ENCODE measurements at places on chromosomes 11 and 22.

DNA sequence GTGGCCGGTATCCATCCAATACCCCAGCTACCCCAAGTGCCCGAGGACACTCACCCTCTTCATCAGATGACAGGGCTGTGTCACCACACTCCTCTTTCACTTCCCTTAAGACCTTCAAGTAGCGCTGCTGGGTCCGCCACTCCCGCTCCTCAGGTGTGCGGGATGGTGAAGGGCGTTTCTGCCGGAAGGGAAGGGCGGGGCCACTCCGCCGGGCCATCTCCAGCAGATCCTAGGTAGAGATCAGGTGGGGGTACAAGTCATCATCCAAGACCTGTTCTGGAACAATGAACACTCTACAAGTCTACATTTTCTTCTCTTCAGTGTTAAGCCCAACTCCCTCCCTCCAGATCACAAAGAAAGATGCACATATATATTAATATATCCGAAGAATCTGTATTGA is 10.0 kb downstream of the NFRKB start:
- DNase-seq, result no peak

DNA sequence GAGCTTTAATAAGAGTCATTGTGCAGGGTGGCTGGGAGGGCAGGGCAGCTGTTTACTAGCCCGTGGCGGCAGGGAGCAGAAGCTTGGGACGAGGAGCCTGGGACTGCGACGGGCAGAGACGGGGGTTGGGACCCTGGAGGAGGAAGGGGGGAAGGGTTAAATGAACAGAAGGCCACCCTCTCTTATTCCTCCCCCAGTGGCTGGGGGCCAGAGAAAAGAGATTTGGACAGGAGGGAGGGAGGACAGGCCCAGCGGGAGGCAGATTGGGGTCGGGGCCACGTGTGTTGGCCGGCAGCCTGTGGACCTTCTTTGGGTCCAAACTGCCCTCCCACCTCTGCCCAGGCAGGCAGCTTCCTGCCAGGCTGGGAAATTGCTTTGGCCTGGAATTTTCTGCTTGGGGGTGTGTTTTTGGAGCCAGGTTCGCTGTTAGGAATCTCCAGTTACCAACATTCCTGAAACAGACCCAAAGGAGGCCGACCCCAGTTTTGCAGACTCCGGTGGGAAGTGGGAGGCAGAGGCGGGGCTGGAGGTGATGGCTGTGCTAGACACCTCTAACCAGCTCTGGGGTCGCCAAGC is 50.2 kb downstream of the APOL3 start:
- DNase-seq, result no peak

DNA sequence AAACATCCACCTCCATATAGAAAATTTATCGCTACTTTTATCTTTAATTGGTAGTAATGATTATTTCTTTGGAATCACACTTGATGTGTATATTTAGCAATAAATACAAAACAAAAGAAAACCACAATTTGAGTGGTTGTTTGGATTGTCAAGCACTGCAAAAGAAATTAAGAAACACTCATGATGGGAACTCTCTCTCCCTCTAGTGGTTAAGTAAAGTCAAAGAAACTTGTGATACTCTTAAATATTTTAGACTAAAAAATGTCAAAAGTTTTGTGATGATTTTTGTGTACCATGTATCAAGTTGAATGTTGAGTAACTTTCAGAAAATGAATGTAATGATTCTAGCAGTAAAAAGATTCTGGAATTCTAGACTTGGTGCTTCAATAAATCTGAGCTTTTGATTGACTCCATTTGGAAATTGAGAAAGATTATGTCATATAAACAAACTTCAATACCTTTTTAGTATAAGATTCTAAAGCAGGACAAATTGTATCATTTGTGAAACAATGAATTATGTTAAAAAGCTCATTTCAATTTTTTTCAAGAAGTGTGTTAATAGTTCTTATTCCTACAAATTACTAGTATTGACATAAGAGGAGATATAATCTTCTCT is 20.8 kb downstream of the MUC15 start:
- no peak for DNase-seq

DNA sequence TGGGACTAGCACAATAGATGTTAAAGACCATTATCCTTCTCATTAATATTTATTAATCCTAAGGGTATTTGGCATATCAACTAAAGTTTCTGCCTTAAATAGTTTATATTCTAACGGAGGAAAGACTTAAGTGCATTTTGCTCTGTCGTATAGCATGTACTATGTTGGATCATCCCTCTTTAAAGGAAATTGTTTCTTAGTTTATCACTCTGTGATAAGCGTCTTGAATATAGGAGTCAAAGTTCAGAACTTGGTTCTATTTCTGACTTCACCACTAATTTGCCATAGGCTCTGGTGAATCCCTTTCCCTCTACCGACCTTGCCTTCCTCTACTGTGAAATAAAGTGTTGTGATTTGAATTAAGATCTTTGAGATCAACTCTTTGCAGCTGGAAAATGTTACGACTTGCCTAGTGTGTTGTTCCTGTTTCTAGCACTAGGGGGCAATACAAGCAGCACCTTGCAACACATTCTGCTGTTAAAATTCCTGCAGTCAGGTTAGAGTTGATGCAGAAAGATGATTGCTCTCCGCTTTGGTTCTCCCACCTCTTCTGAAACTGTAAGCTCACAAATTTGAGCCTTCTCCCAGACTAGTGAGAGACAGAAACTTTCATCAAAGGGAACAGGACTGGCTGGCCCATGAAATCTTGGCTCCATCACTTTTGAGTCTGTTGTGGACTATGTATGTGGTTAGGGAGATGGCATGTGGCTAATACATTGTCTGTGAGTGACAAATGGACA is 27.8 kb upstream of the ZNRF3 start:
- DNase-seq, result peak; percentile 71

GRCh38 chr22:47187176-47187957 is 424.9 kb downstream of the TBC1D22A start:
- no peak for DNase-seq

DNA sequence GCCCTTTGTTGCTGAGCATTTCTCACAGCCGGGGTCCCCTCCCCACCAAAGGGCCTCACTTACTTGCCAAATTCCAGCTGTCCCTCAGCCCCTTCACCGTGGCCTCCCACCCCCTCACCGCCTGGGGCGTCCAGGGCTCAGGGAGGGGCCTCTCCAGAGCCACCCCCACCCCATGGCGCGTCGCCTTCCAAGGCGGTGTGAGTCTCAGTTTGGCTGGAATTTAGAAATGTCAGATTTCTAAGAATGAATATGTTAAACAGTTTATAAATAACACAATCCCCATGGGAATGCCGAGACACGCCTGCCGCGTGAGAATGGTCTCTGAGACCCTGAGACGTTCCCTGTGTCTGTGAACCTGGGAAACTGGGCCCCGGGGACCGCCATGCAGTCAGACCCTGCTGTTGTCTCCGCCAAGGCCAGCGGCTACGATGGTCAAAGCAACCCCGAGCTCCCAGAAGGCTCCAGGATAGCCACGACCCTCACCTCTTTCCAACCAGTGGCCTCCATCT is 28.9 kb downstream of the CELSR1 start:
- DNase-seq, result no peak

DNA sequence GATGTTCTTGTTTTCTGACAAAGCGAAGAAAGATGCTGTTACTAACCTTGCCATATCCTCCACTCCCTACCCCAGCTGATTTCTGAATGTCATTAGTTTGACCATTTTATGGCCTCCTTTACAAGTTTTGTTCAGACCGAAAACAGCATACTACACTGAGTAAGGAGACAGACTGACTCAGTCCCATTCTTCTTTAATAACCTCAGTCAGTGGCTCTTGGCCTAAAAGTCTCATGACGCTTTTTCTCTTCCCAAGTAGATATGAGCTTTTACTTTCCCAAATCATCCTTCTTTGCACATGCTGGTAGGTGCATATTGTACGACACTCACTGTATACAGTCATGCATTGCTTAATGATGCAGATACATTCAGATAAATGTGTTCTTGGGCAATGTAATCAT is 8.0 kb upstream of the FIBIN start:
- DNase-seq, result peak; percentile 59

GRCh38 chr22:28884747-28885350 is 1.5 kb downstream of the ZNRF3 start:
- no peak for DNase-seq

DNA sequence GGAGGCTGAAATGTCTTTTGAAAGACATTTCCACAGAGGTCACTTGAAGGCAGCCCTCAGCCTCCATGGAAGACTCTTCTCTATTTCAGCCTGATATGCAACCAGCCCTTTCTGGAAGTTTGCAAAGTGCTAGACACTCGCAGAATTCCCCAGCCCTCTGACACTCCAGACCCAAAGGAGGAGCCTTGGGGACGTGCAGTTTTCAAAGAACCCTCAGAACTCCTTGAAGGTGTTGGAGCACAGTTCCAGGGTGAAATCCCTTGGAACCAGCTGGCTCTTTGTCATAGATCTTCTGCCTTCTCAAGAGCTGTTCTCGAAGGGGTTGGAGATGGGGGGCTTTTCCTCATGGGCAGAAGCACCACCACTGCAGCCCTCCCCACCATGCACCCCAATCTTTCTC is 19.6 kb downstream of the SPATA19 start:
- no peak for DNase-seq

- no peak for DNase-seq
Measured at GRCh38 chr11:64792482-64792881, 10.5 kb downstream of the MAP4K2 start.

- peak; percentile 56 for DNase-seq
Measured at GRCh38 chr11:71080239-71081097, 171.9 kb downstream of the SHANK2 start.

DNA sequence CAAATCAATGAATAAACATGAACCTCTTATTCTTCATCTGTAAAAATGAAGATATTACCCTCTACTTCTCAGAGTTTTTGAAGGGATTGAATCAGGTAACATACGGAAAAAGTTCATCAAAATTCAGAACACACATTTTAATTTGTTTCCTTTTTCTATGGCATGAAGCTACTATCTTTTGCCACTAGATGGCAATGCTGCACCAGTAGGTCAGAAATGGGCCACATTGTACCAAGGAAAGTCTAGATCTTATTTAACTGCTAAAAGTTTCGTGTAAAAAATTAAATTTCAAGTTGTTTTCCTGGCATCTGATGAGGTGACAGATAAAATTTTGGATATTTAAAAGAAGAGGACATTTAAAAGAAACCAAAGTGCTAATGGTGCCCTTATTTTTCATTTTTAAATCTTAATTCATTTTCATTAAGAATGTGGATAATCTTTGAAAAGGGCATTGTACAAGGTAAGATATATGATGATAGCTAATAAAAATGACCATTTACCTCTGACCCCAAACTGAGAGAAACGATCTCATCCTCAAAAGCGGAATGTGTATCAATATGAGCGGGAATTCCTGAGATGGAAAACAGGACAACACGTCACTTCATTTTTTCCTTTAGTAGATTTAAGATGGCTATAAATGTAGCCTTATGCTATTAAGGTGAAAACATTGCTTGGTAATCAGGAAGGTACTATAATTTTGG is 16.1 kb downstream of the ALKBH8 start:
- peak; percentile 53 for DNase-seq

- DNase-seq, result no peak
Measured at GRCh38 chr22:49147617-49148175, 680.0 kb downstream of the BRD1 start.

Measured in AG08395 (cell line).